ENCODE measurements at places on chromosomes 3 and 15.

GRCh38 chr3:40677749-40678148 is 153.0 kb downstream of the ZNF621 start:
- DNase-seq, result no peak

DNA sequence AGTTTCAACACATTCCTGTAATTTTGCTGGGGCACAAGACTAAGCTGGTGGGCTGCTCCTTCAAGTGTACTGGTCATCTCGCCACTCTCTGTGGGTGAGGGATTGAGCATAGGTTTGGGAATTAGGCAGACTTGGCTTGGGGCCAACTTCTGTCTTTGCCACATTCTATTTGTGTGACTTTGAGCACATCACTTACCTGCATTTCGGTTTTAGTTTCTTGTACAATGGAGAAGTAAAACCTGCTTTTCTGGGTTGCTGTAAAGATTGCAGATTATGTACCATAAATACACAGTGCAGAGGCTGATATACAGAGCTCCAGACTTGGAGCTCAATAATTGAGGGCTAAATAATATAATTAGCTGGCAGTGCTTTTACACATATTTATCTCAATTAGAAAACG is 162.1 kb downstream of the C3orf38 start:
- no peak for DNase-seq

DNA sequence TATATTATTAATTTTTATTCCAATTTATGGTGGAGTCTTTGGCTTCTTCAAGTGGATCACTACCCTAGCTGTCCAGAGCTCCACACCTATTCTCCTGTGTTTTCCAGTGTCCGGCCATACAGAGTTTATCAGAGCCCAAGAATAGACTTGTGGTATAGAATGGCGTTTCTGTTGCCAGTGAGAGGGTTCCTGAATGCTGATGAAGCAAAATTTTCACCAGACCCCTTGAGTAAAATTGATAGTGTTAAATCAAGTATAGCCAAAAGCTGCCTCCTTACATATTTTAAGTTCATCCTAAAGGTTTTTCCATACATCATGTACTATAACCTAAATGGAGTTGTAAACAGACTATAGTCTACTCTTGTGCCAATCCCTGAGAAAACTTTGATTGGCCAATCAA is 171.5 kb upstream of the CHL1 start:
- no peak for DNase-seq

- DNase-seq, result no peak
These were observed 1.9 kb upstream of the EID1 start for GRCh38 chr15:48876057-48876456.

DNA sequence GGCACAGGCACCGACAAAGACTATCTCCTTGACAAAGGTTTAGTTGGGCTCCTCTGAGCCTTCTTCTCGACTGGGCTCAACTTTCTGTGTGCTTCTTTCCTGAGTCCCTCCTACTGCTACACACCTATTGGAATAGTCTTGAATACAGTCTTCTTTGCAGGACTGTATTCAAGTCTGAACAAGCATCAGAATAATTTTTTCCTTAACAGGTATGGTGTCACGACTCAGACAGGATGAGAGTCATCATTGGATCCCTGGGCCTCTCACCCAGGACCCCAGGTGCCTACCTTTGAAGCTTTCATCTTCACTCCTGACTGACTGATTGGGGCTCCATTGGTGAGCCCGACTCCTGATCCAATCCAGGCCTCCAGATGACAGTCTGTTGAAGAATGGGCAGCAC is 66.3 kb downstream of the CRYGS start:
- peak; percentile 30 for DNase-seq

- peak; percentile 32 for DNase-seq
These were observed 48.0 kb downstream of the SSUH2 start for GRCh38 chr3:8596321-8597218.

DNA sequence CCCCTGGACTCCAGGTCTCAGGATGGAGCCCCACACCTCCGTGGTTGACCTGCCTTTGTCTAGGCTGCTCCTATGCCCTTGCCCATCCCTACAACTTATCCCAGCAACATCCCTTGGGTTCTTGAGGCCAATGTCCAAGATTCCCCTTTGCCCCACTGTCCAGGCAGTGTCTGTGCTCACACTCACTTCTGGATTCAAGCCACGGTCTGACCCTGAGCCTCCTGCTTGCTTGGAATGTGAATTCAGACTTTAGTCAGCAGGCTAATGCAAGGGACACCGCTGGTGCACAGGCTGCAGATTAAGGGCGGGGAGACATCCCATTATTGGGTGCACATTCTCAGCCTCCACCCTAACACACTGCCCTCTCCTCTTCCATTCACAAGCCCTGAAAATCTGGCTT is 154.1 kb downstream of the WNT5A start:
- DNase-seq, result no peak

GRCh38 chr15:89383365-89384175 is 48.9 kb upstream of the POLG start:
- no peak for DNase-seq

DNA sequence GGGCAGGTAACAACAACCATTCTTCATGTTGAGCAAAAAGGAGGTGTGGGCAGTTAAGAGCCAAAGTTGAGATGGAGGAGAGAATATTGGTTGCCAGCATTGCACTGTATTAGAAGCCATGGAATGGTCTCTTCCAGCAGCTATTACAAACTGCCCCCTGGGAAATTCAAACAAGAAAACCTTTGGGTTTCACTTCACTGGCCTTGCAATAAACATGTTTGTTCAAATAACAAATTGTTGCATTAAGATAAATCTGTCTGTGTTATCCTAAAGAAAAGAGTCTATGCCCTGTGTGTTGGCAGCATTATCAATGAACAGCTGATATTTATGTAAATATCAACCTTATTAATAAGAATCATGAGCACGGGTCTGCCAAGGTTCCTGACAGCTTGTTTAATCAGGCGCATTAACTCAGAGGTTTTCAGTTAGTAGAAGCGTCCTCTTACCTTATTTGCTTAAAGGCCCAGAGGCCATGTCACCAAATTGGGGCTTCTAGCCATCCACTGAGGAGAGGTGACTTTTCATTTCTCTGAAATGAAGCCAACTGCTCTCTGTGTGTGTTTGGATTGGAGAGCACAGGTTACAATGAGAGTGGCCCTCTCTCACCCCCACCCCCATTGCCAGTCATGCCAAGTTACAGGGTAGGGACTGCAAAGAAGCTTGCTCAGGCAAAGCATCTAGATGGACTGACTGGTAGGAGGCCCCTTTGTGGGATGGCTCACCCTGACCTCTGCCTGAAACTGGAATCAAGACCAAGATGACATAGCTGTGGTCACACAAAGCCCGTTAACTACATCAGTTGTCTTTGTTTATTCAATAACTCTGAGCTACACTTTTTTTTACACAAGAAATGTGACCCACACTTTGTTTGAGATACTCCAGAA is 10.5 kb downstream of the FILIP1L start:
- no peak for DNase-seq

DNA sequence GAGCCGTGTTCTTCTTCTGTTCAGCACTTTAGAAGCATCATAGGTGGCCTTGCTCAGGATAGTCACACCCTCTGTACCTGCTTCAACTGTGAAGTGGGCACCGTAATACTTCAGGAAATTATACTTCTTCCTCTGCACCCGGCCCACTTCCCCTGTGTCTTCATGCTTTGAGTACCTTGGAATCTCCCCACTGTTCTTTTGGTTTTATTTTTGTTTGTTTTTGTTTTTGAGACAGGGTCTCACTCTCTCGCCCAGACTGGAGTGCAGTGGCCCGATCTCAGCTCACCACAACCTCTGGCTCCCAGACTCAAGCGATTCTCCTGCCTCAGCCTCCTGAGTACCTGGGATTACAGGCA is 1.7 kb downstream of the P2RY14 start:
- DNase-seq, result no peak

DNA sequence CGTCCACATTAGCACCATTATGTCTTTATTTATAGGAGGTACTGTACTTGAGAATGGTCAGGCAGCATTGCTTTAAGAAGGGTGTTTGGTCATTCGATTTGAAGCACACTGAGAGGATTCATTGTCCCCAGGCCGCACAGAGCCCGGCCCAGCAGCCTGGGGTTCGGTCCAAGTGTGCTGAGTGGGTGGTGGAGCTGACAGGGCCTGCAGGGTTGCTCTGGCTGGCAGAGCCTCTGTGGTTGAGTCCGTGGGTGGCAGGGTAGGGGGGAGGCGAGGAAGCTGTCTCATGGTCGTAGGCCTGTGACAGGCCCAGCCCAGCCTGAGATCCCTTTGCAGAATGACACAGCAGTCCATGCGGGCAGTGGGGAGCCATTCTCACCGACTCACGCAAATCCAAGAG is 227.7 kb upstream of the TOPAZ1 start:
- DNase-seq, result no peak

- no peak for DNase-seq
These were observed 8.5 kb downstream of the ITPKA start for GRCh38 chr15:41501931-41502794.

- DNase-seq, result no peak
These were observed 75.7 kb downstream of the ITGB5 start for GRCh38 chr3:124811436-124811835.

DNA sequence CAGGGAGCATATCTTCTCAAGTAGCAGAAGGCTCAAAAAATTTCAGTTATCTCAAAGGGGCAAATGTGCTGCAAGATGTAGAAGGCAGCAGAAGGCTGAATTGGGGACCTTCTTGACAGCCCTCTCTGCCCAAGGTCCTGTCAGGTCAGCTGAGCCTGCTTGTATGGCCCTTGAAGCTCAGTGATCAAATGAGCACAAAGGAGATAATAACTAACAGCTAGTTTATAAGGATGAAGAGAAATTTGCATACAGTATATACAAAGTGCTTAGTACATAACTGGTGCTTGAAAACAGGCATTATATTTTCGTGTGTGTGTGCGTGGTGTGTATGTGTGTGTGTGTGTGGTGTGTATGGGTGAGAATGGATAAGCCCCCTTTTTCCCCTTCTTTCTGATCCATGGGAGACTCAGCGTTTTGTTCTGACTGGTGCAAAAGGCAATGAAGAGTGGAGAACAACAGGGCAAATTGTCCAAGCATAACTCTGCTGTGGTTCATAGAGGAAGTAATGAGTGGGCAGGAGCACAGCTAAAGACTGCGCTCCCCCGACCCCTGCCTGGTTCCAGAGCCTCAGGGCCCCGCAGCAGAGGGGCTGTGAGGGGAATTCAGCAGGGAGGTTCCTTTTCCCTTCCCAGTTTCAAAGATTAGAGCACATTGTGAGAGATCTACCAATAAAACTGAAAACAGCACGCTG is 356.8 kb upstream of the NR2F2 start:
- DNase-seq, result no peak
